ENCODE measurements at places on chromosomes 4 and X.

DNA sequence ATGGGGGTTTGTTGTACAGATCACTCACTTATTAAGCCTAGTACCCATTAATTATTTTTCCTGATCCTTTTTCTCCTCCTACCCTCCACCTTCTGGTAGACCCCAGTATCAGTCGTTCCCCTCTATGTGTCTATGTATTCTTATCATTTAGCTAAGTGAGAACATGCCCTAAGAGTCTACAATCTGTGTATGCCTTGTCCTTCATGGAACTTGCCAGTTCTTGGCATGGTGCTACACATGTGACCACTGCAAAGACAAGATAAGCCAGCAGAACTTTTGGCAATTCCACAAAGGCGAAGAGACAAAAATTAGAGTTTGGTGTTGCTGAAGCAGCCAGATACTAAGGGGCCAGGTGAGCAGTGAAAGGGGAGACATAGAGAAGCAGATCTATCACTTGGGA lies 101.3 kb downstream of the CORIN start:
- no peaks in the 10 kb centered on the region for H3K4me1 ChIP-seq
- no peaks in the 10 kb centered on the region for H3K27me3 ChIP-seq
- DNase-seq, result no peak
- no peak overlapping the region for H3K4me3 ChIP-seq
- no peaks in the 10 kb centered on the region for H3K36me3 ChIP-seq
- no peak overlapping the region for H3K27ac ChIP-seq

- no peak for DNase-seq
- H3K27me3 ChIP-seq, result no peaks in the 10 kb centered on the region
- no peaks in the 10 kb centered on the region for H3K36me3 ChIP-seq
- H3K4me3 ChIP-seq, result no peak overlapping the region
- H3K27ac ChIP-seq, result no peak overlapping the region
- H3K4me1 ChIP-seq, result no peaks in the 10 kb centered on the region
Observed at GRCh38 chrX:155242300-155242699, 22.0 kb downstream of the RAB39B start.

GRCh38 chrX:72126048-72126415 lies 5.7 kb downstream of the RTL5 start:
- no peak for DNase-seq
- no peak overlapping the region for H3K4me3 ChIP-seq
- no peaks in the 10 kb centered on the region for H3K36me3 ChIP-seq

DNA sequence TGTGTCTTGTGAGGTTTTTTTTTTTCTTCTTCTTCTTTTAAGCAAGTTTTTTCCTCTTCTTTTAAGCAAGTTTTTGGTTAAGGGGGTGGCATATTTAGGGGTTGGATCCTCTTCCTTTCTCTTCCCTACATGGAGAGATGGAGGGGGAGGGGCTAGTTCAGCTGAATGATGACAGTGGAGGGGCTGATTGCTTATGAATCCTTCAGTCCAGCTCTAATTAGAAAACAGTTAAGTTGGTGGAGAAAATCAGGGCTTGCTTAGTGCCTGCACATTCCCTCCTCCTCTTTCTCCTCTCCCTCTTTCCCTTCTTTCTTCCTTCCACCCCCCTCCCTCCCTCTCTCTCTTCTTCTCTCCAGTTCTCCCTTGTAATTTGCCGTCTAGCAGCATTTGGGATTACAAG lies 4.4 kb upstream of the HAND2 start:
- no peak for DNase-seq
- H3K4me3 ChIP-seq, result no peak overlapping the region
- H3K36me3 ChIP-seq, result no peaks in the 10 kb centered on the region
- H3K27ac ChIP-seq, result no peak overlapping the region

DNA sequence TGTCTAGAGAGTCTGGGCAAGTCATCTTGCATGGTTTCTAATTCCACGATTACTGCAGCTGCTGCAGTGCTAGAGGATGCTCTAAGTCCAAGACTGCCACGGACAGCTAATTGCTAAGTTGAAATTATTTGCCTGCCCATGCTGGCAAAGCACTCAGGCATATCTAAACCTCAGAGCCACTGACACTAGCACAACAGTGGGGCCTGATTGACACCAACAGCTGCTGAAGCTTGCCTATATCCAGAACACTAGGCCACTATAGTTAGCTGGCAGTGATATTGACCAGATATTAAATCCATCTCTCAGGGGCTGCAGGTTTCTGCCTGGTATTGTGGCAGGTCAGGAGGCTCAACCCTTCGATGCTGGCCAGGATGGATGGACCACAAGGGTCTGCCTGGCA lies 103.9 kb downstream of the DCAF12L1 start:
- H3K36me3 ChIP-seq, result no peaks in the 10 kb centered on the region
- H3K27ac ChIP-seq, result no peak overlapping the region
- no peaks in the 10 kb centered on the region for H3K4me1 ChIP-seq
- no peaks in the 10 kb centered on the region for H3K27me3 ChIP-seq
- DNase-seq, result no peak

- H3K4me1 ChIP-seq, result no peaks in the 10 kb centered on the region
- no peak overlapping the region for H3K27ac ChIP-seq
- no peaks in the 10 kb centered on the region for H3K36me3 ChIP-seq
- no peak for DNase-seq
- no peak overlapping the region for H3K4me3 ChIP-seq
Observed at GRCh38 chrX:121546317-121546716, 498.9 kb downstream of the GLUD2 start.

GRCh38 chr4:99574530-99575324 lies at the start of gene MTTP:
Gene MTTP, plus strand, starts transcription at chr4:99574824. Its CDS starts 86 bp downstream, at chr4:99574910.
- no peak for DNase-seq
- no peak within 1 kb of the TSS for H3K27ac ChIP-seq
- no peak within 1 kb of the TSS for H3K4me3 ChIP-seq

GRCh38 chr4:85515701-85516100 lies 40.8 kb downstream of the ARHGAP24 start:
- peaks cover 6% of the 10 kb centered on the region for H3K4me1 ChIP-seq
- H3K27me3 ChIP-seq, result no peaks in the 10 kb centered on the region
- no peaks in the 10 kb centered on the region for H3K36me3 ChIP-seq
- H3K4me3 ChIP-seq, result no peak overlapping the region
- no peak for DNase-seq
- no peak overlapping the region for H3K27ac ChIP-seq

DNA sequence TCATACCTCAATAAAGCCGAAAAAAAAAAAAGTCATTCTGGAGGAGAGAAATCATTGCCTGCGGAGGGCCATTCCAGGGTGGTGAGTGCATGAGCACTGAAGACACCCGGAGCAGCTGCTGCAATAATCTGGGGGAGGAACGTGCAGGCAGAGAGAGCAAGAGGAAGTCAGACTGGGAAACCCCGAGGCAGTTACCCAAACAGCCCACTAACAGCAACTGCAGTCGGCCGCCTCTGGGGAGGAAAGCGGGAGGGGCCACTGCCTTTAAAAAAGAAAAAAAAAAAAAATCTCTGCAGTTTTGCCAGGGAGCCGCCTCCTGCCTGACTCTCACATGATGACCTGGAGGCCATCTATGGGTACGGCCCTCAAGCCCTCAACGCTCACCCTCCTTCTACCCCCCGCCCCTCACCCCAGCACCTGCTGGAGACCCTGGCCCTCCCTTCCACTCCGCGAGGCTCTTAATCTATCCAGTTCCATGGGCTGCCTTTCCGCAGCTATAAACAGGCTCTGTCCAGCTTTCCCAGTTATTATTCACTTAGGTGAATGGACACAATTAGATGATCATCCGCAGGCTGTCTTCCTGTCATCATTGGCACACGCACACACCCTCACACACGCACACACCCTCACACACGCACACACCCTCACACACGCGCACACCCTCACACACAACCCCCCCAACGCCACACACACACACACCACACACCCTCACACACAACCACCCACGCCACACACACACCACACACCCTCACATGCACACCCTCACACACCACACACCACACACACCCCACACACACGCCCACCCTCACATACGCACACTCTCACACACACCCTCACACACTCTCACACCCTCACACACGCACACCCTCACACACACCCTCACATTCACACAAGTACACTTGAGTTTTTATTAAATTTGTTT lies 3.4 kb upstream of the AVPR2 start:
- no peaks in the 10 kb centered on the region for H3K27me3 ChIP-seq
- H3K4me3 ChIP-seq, result no peak overlapping the region
- DNase-seq, result no peak
- H3K27ac ChIP-seq, result no peak overlapping the region
- H3K4me1 ChIP-seq, result peaks cover 18% of the 10 kb centered on the region

DNA sequence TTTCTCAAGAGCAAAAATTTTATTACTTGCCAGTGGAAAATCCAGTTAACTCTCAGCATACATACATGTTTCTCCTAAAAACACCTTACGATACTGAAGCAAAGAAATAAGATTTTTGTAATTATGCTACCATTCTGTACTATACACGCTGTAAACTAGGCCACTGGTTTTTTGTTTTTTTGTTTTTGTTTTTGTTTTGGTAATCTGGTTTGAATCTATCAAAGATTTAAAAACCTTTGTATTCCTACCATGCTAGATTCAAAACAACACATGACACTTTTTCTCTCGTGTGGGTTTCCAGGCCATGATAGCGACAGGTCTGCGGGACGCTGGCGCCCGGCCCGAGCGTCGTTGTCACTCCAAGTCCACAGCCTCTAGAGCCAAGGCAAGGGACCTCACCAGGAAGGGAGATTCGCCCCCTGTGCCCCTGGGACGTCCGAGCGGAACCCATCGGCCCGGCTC lies 723 bp downstream of the TMEM192 start:
- H3K27ac ChIP-seq, result peak overlapping the region; percentile 81
- peaks cover 7% of the 10 kb centered on the region for H3K4me1 ChIP-seq
- peak overlapping the region; percentile 95 for H3K4me3 ChIP-seq
- H3K36me3 ChIP-seq, result no peaks in the 10 kb centered on the region
- H3K27me3 ChIP-seq, result no peaks in the 10 kb centered on the region

- H3K4me3 ChIP-seq, result no peak overlapping the region
- H3K27ac ChIP-seq, result no peak overlapping the region
- no peaks in the 10 kb centered on the region for H3K27me3 ChIP-seq
- no peaks in the 10 kb centered on the region for H3K4me1 ChIP-seq
- no peak for DNase-seq
- peaks cover 5% of the 10 kb centered on the region for H3K36me3 ChIP-seq
Observed at GRCh38 chr4:151702256-151702655, 58.6 kb downstream of the GATB start.

DNA sequence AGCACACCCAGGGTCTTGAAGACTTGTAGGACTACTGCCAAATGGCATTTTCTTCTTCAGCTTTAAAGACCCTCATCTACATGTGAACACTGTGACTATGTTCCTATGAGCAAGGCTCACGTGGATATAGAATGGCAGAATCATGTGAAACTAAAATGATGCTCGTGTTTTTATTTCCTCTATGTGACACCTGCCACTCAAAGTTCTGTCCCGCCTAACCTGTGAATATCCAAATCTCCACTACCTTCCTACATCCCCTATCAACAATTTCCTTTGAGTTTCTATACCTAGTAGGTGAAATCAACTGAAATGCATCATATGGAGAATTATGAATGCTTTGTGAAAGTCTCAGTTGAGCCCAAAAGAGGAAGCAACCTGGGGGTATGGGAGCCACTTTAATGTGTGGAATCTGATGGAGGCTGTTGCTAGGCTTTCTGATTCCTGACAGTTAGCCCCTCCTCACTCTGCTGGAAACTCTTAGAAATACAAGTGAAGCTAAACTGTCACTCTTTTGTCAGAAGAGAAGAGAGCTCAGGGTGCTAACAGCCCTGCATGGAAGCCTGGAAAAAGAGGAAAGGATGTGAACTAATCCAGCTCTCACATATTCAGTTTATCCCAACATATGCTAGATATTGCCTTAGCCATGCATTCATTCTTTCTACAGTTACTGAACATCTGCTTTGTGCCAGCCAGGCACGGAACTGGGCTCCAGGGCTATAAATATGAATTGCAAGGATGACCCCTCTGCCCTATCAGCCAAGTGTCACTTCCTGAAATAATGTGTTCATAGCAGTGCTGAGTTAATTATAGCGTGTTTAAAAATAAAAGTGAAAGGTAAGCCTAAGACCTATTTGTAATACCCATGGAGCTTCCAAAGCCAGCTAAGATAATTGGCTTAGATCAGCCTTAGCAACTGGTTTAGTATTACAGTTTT lies 11.0 kb downstream of the LHFPL1 start:
- no peaks in the 10 kb centered on the region for H3K4me1 ChIP-seq
- H3K27ac ChIP-seq, result no peak overlapping the region
- DNase-seq, result no peak

DNA sequence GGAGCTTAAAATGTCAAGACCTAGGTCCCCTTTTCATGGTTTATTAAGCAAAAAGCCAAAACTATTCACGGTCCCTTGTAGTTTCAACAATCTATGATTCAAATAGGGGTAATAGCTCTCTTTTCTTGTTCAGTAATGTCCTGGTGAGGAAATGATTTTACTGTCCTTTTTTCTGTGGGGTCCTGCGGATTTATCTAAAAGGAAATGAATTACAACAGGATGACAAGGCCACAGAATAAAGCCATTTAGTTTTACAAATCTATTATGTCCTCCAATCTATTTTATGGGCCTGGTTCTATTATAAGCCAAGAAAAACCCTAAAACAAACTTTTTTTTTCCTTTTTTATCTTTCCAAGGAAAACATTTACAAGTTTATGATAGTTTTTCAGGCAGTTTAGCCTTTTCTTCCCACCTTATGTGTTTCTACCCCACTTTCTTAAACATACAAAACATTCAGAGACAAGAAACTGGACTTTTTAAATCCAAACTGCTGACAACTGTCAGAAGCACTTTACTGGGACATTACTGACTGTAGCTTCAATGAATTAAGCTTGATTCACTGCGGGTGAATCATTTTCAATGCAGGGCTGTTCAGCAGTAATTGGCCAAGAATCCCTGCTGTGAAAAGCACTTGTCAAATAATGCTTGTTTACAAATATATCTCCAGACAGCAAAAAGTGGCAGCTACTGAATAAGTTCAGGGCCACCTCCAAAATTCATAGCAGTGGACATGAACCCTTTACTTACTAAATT lies 4.3 kb downstream of the EPHA5 start:
- no peak for DNase-seq
- H3K27ac ChIP-seq, result no peak overlapping the region
- H3K36me3 ChIP-seq, result no peaks in the 10 kb centered on the region
- no peaks in the 10 kb centered on the region for H3K27me3 ChIP-seq
- no peak overlapping the region for H3K4me3 ChIP-seq
